Ascending aorta (tissue), 2 donors: ENCODE measurements at places on chromosomes 13 and 19.

- H3K36me3 ChIP-seq, result no peaks in the 10 kb centered on the region
- H3K4me3 ChIP-seq, result no peak overlapping the region
- DNase-seq, result peak; percentile 82
- peaks cover 36% of the 10 kb centered on the region for H3K4me1 ChIP-seq
- no peaks in the 10 kb centered on the region for H3K27me3 ChIP-seq
These were observed 74.9 kb downstream of the LHFPL6 start for GRCh38 chr13:39527961-39528660.

- no peaks in the 10 kb centered on the region for H3K4me1 ChIP-seq
- H3K36me3 ChIP-seq, result no peaks in the 10 kb centered on the region
These were observed 61.3 kb downstream of the SLITRK6 start for GRCh38 chr13:85737952-85738351.

- H3K4me3 ChIP-seq, result peak overlapping the region; percentile 18
- H3K27me3 ChIP-seq, result no peaks in the 10 kb centered on the region
- DNase-seq, result peak; percentile 96
These were observed 12.9 kb downstream of the SPC24 start for GRCh38 chr19:11142528-11143171.

GRCh38 chr19:3669947-3670795 is 30.1 kb downstream of the PIP5K1C start:
- H3K36me3 ChIP-seq, result peaks cover 8% of the 10 kb centered on the region
- H3K4me3 ChIP-seq, result peak overlapping the region; percentile 60
- H3K27ac ChIP-seq, result peak overlapping the region; percentile 99
- DNase-seq, result peak; percentile 96
- no peaks in the 10 kb centered on the region for H3K27me3 ChIP-seq
- peaks cover 18% of the 10 kb centered on the region for H3K4me1 ChIP-seq

- no peaks in the 10 kb centered on the region for H3K36me3 ChIP-seq
- no peaks in the 10 kb centered on the region for H3K27me3 ChIP-seq
- H3K4me1 ChIP-seq, result peaks cover 7% of the 10 kb centered on the region
- DNase-seq, result no peak
These were observed 9.6 kb upstream of the SBNO2 start for GRCh38 chr19:1183543-1184172.

- H3K27ac ChIP-seq, result no peak overlapping the region
- no peaks in the 10 kb centered on the region for H3K36me3 ChIP-seq
- no peak overlapping the region for H3K4me3 ChIP-seq
- H3K4me1 ChIP-seq, result no peaks in the 10 kb centered on the region
These were observed 442.7 kb downstream of the OXGR1 start for GRCh38 chr13:96551546-96551945.

DNA sequence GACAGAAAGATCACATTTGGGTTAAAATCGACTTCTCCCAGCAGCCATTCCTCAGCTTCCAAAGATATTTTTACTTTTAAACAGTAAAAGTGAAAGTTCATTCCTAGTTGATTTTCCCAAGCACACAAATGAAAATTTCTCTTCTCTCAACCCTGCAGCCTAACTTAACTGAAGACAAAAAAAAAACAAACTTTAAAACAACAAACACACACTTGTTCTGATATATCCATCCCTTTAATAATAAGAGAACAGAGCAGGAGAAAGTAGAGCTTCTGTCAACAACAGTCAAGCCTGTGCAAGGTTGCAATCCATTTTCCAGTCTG is 72.9 kb downstream of the STK24 start:
- peaks cover 3% of the 10 kb centered on the region for H3K36me3 ChIP-seq
- peaks cover 12% of the 10 kb centered on the region for H3K4me1 ChIP-seq
- no peak for DNase-seq
- no peak overlapping the region for H3K4me3 ChIP-seq

DNA sequence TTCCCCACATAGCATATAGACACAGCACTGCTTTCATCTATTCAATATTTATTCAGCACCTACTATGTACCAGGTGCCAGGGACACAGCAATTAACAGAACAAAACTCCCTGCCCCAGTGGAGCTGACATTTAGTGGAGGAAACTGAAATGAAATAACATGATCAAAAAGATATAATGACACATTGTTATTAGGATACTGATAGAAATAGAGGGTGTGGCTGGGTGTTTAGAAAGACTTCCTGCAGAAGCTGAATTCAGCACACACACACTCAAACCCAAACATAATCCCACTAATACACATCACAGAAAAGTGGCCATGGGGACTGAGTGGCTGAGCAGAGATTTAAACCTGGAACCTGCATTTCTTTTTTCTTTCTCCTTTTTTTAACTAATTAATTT is 3.8 kb upstream of the CDC37 start:
- DNase-seq, result no peak
- no peaks in the 10 kb centered on the region for H3K36me3 ChIP-seq
- H3K4me3 ChIP-seq, result no peak overlapping the region
- H3K4me1 ChIP-seq, result peaks cover 18% of the 10 kb centered on the region
- peaks cover 9% of the 10 kb centered on the region for H3K27me3 ChIP-seq
- no peak overlapping the region for H3K27ac ChIP-seq

DNA sequence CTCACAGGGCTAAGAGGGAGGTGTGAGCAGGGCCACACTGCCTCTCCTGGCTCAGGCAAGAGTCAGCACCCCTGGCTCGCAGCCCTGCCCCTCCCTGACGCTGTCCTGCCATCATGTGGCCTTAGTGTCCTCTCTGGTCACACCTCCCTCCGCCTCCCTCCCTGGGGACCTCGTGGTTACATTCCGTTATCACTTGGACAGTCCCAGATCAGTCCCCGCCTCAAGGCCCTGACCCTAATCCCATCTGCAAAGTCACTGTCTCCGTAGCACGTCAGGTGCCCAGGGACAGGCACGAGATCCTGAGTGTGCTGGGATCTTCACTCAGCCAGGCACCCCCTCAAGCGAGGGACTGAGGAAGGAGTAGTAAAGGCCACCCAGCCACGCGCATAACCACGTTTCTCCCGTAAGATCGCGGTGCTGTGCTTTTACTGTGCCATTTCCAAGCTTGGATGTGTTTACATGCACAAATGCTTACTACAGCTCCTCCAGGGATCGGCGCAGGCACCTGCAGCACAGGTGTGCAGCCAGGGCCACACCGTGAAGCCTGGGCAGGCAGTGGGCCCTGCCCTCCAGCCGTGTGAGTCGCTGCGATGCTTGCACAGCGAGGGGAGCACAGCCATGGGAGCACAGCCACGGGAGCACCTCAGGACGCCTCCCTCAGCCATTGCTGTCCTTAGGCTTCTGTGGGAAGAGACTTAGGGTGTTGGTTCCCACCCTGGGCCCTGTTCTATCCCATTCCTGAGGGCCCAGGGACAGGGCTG is 10.7 kb upstream of the TMEM255B start:
- H3K4me1 ChIP-seq, result no peaks in the 10 kb centered on the region
- no peak overlapping the region for H3K27ac ChIP-seq
- no peaks in the 10 kb centered on the region for H3K27me3 ChIP-seq
- no peak overlapping the region for H3K4me3 ChIP-seq
- H3K36me3 ChIP-seq, result no peaks in the 10 kb centered on the region
- DNase-seq, result no peak

GRCh38 chr13:31722673-31723072 is 16.7 kb upstream of the RXFP2 start:
- H3K4me3 ChIP-seq, result no peak overlapping the region
- DNase-seq, result no peak
- H3K4me1 ChIP-seq, result no peaks in the 10 kb centered on the region
- H3K27ac ChIP-seq, result no peak overlapping the region
- H3K36me3 ChIP-seq, result no peaks in the 10 kb centered on the region
- no peaks in the 10 kb centered on the region for H3K27me3 ChIP-seq

DNA sequence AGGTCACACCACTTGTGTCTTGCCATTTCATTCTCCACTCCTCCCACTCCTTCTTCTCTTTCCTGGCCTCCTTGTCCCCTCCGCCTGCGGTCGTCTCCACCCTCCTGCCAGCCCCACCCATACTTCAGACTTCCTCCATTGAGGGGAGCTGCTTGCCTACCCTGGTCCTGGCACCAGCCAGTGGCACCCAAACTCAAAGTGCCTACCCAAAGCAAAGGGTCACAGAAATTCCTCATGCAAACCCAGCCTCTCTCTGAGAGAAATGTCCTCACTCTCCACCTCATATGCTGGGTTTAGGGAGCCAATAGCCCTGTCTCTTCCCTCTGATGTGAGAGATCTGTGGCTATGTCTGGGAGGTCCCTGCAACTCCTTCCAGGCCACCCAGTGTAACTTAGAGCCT is 109.6 kb downstream of the TEX26 start:
- no peak overlapping the region for H3K4me3 ChIP-seq
- H3K4me1 ChIP-seq, result no peaks in the 10 kb centered on the region
- no peak for DNase-seq
- no peak overlapping the region for H3K27ac ChIP-seq
- no peaks in the 10 kb centered on the region for H3K27me3 ChIP-seq
- H3K36me3 ChIP-seq, result no peaks in the 10 kb centered on the region

GRCh38 chr19:3819989-3820388 is 33.8 kb upstream of the MATK start:
- no peaks in the 10 kb centered on the region for H3K36me3 ChIP-seq
- H3K4me1 ChIP-seq, result no peaks in the 10 kb centered on the region
- no peak overlapping the region for H3K27ac ChIP-seq
- H3K4me3 ChIP-seq, result no peak overlapping the region
- no peak for DNase-seq
- H3K27me3 ChIP-seq, result no peaks in the 10 kb centered on the region

GRCh38 chr19:4606921-4607678 is 32.2 kb upstream of the TNFAIP8L1 start:
- no peaks in the 10 kb centered on the region for H3K36me3 ChIP-seq
- peaks cover 9% of the 10 kb centered on the region for H3K27me3 ChIP-seq
- DNase-seq, result no peak
- no peak overlapping the region for H3K27ac ChIP-seq

DNA sequence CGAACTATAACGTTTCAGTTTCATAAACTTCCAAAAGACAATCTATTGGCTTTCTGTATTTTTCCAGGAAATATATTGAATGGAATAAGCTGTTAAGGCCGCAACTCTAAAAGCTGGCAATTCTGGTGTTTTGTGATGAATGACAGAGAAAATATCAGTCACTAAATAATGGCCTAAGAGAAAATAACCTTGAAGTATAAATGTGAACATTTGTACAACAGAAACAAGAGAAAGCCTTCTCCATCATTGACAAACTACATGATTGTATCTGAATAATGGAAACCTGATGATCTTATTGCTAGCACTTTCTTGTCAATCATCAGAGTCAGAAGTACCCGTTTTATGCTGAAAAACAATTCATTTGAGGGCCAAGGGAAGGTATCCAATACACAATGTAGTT is 134.3 kb downstream of the TRPC4 start:
- no peak overlapping the region for H3K4me3 ChIP-seq
- no peaks in the 10 kb centered on the region for H3K36me3 ChIP-seq
- no peak for DNase-seq

DNA sequence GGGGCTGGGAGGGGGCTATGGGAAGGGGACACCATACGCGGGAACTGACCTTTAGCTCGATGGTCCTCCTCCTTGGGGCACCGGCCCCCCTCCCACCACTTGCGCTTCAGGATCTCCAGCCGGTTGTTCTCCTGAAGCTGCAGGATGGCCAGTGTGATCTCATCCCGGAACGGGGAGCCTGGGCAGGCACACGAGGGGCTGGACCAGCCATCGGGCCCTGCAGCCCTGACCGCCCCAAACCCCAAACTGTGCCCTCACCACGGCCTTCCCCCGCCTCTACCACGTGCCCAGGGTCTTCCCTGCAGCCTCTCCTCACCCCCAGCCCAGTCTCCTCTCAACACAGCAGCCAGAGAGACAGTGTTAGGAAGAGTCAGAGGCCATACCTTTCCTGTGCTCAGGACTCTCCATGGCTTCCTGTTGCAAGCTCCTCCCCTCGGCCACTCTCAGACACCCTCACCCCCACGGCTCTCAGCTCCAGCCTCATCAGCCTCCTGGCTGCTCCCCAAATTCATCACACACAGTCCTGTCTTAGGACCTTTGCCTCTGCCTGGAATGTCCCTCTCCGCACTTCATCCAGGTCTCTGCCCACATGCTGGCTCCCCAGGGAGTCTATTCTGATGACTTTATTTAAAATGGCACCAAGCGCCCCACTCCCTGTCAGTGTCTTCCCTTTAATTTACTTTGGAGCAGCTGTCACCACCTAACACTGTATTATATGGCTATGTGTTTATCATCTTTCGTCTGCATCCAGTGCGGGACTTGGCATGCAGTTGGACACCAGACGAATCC is 9.7 kb upstream of the ATP1A3 start:
- no peak overlapping the region for H3K27ac ChIP-seq
- H3K36me3 ChIP-seq, result peaks cover 6% of the 10 kb centered on the region
- H3K4me1 ChIP-seq, result no peaks in the 10 kb centered on the region
- no peaks in the 10 kb centered on the region for H3K27me3 ChIP-seq

GRCh38 chr13:74625541-74625940 is 491.3 kb upstream of the KLF12 start:
- no peak for DNase-seq
- H3K4me1 ChIP-seq, result no peaks in the 10 kb centered on the region
- H3K4me3 ChIP-seq, result no peak overlapping the region

DNA sequence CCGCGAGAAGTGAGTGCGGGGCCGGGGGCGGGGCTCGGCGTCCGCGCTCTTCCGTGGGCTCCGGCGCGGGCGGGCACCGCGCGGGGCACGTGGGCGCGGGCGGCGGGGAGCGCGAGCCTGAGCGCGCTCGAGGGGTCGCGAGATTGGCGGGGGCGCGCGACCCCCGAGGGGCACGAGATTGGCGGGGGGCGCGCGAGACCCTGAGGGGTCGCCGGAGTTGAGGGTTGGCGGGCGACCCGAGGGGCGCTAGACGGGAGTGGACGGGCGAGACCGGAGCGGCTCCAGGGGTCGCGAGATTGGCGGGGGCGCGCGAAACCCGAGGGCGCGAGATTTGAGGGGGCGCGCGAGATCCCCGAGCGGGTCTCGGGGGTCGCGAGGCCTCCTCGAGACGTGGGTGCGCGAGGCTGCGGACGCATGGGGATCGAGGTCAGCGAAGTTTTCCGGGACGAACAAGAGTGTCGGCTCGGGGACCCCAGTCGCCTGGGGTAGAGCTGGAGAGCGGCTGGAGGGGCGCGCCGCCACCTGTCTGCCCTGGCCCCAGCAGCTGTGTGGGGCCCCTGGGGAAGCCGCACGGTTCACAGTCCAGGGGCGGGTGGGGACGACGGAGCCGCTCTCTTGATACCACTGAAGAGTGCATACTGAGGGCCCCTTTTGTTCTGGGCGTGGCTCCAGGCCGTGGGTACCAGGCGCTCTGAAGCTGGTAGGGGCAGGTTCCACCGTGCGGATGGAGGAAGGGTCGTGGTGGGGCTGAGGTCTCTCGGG is 682 bp downstream of the SSBP4 start:
- no peaks in the 10 kb centered on the region for H3K27me3 ChIP-seq
- H3K27ac ChIP-seq, result peak overlapping the region; percentile 74
- peak overlapping the region; percentile 65 for H3K4me3 ChIP-seq
- DNase-seq, result no peak

DNA sequence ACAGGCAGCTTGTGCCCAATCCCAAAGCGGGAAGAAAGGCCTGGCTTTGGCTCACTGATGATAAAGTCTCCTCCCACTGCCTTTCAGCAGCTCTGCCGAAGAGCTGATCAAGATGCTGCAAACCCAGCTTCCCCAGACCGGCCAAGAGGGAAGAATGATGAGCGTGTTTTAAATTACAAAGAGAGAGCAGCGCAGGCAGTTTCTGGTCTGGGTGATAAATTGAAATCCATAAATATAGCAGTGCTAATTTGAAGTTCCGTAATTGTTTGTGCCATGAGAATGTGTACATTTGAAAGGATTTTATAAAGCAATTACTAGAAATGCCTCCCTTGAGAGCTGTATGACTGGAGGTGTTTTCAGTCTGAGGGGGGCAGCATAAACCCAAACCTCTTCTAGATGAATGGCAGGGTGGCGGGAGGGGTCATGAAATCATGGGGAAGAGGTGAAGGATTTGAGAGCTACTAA is 171.8 kb downstream of the STK24 start:
- H3K4me3 ChIP-seq, result no peak overlapping the region
- H3K36me3 ChIP-seq, result no peaks in the 10 kb centered on the region
- DNase-seq, result no peak
- H3K4me1 ChIP-seq, result no peaks in the 10 kb centered on the region
